ENCODE measurements at places on chromosomes 13 and 19.

DNA sequence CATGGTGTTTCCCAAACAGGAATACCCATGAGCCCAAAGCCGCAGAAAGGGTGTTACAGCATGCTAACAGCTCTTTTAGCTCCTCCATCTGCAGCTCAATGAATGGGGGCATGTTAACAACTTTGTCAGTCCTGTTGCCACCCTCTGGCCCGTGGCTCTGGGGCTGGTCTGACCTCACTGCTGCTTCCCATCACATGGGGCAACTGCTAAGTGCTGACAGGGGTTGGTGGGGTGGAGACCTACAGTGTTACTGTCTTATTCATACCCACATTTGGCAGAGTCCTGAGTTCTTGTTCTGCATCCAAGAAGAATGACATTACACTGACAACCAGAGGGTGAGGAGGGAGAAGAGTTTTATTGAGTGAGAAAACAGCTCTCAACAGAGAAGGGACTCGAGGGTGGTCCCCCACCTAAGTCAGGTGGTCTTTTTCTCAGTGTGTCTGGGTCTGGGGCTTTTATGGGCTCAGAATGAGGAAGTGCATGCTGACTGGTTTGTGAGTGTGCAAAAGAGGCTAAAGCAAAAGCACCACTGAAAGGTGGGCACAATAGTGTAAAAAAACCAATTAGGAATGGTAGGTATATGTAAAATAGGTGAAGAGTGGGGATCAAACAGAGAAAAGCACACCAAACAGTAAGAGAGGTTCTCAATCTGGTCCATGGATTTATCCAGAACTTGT is 1952.0 kb upstream of the PCDH20 start:
- H3K27me3 ChIP-seq: no peaks in the 10 kb centered on the region
- no peak for DNase-seq
- H3K4me3 ChIP-seq: no peak overlapping the region
- no peak overlapping the region for H3K27ac ChIP-seq

GRCh38 chr19:52191951-52192350 is 2.1 kb downstream of the PPP2R1A start:
- DNase-seq: peak; percentile 1
- peaks cover 6% of the 10 kb centered on the region for H3K4me1 ChIP-seq
- no peak overlapping the region for H3K4me3 ChIP-seq
- H3K27me3 ChIP-seq: no peaks in the 10 kb centered on the region

- peaks cover 51% of the 10 kb centered on the region for H3K27me3 ChIP-seq
- H3K4me1 ChIP-seq: peaks cover 7% of the 10 kb centered on the region
- no peak for DNase-seq
- no peak overlapping the region for H3K27ac ChIP-seq
- H3K4me3 ChIP-seq: no peak overlapping the region
Measured at GRCh38 chr13:113745059-113745458, 14.0 kb upstream of the TMEM255B start.

GRCh38 chr19:43407416-43408005 is 7.2 kb upstream of the TEX101 start:
- DNase-seq: no peak
- no peaks in the 10 kb centered on the region for H3K36me3 ChIP-seq
- no peak overlapping the region for H3K4me3 ChIP-seq
- peaks cover 16% of the 10 kb centered on the region for H3K27me3 ChIP-seq
- H3K4me1 ChIP-seq: no peaks in the 10 kb centered on the region
- H3K27ac ChIP-seq: no peak overlapping the region

DNA sequence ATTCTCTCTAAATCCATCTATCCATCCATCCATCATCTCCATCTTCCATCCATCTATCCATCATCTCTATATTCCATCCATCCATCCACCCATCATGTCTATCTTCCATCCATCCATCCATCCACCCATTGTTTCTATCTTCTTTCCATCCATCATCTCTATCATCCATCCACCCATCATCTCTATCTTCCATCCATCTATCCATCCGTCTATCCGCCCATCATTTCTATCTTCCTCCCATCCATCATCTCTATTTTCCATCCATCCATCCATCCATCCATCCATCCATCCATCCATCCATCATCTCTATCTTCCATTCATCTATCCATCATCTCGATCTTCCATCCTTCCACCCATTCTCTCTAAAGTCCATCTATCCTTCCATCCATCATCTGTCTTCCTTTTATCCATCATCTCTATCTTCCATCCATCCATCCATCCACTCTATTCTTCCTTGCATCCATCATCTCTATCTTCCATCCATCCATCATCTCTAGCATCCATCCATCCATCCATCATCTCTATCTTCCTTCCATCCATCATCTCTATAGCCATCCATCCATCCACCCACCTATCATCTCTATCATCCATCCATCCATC is 34.7 kb downstream of the NWD1 start:
- H3K4me1 ChIP-seq: no peaks in the 10 kb centered on the region
- no peak for DNase-seq
- no peaks in the 10 kb centered on the region for H3K36me3 ChIP-seq
- peaks cover 4% of the 10 kb centered on the region for H3K27me3 ChIP-seq

Data from mesenchymal stem cell (in vitro differentiated cells and primary cell).